ENCODE measurements at places on chromosomes 16 and 17.

- DNase-seq: no peak
These were observed 1.2 kb downstream of the DUSP14 start for GRCh38 chr17:37490638-37491614.

- peak; percentile 29 for DNase-seq
These were observed 1.0 kb downstream of the SDK2 start for GRCh38 chr17:73643001-73643851.

- DNase-seq: no peak
These were observed 18.9 kb downstream of the METTL9 start for GRCh38 chr16:21618281-21618680.

GRCh38 chr16:85618521-85618920, 5.4 kb downstream of the GSE1 start:
- DNase-seq: no peak

DNA sequence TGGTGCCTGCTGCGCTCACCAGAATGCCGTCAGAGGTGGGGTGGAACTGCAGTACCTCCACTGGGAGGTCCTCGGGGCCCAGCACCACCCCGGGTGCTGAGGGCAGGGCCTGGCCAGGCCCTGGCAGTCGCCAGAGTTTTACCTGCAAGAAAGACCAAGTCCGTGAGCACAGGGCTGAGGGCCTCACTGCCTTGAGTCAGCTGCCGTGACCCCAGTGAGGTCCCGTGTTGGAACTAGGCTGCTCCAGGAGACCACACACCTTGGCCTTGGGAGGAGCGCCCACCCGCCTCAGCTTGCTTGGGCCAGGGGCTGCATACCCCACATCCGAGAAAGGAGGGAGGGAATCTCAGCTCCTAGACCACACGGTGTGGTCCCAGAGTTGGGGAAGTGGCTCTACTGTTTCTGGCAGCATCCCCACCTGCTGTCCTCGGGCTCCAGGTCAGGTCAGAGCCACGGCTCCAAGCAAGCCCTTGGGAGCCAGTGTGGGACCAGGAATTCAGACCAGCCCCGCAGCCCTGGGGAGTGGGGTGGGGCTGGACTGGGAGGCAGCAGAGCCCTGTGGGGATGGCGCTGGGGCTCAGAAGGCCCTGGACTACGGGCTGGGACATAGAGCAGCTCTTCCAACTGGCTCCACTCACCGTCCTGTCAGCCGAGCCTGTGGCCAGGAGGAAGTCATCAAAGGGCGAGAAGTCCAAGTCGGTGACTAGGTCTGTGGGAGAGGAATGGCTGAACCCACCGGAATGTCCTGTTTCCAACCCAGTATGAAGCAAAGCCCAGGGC, 8.7 kb downstream of the CORO7 start:
- DNase-seq: no peak

GRCh38 chr16:87138316-87138715, 178.9 kb downstream of the C16orf95 start:
- DNase-seq: no peak

DNA sequence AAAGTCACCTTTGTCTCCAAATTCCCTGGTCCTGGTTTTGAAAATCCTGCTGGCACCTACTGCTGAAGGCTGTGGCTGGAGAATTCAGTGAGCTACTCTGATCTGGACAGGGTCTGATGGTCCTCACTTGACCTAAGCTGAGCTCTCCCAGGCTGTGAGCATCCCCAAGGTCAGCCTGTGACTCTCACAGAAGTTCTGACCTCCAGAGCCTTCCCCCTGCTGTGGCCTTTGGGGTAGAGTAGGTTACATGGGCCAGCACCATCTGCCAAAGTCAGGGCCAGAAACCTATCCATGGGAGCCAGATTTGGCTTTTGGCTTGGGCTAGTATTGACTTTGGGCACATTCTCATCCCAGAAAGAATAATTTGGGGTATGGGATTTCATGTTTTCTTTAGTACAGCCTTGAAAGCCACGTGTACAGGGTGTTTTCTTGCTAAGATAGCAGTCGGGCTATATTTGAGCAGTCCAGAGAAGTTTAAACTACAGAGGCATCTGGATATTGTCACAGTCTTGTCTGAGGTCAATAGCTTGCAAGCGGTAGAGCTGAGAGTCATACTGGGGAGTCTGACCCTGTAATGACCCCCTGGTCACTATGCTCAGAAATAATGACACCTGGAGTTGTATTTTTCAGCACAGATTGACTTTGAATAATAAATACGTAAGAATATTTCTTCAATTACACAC, 6.2 kb upstream of the AGRP start:
- no peak for DNase-seq
